ENCODE measurements at places on chromosomes 6 and 20.
A peak's percentile ranks its signal among the peaks of the same experiment; 100 is the strongest.

DNA sequence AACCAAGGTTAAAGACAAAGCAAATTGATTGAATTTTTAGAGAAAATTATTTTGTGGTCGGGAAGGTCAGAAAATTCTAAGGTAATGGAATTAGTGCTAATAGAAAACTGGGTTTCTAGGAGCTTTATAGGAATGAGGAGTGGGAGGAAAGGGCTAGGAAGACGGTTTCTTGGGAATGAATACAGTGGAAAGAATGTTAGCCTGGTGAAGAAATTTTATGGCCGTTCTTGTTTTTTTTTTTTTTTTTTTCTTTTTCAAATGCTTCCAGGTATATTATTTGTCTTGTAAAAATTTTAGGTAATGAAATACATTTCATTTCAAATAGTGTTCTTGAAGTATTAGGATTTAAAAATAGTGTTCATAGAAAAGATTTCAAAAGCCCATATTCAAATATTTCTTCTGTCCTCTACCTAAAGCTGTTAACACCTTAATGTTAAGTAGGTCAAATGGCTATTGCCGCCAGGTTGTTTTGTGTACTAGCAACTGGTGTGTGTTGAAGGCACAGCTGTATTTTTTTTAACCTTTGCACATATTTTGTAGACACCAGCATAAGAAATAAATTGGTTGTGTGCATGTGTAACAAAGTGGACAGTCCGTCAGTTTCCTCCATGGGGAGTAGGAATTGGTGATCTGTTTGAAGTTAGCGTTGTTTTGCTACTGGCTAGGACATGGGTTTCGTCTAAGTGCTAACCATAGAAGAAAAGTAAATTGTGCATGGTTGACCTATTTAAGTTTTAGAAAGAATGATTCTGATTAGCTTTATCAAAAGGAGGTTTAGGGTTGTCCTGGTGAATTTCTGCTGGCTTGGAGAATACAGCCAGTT is 32.3 kb downstream of the AFDN start:
- no peak for DNase-seq

DNA sequence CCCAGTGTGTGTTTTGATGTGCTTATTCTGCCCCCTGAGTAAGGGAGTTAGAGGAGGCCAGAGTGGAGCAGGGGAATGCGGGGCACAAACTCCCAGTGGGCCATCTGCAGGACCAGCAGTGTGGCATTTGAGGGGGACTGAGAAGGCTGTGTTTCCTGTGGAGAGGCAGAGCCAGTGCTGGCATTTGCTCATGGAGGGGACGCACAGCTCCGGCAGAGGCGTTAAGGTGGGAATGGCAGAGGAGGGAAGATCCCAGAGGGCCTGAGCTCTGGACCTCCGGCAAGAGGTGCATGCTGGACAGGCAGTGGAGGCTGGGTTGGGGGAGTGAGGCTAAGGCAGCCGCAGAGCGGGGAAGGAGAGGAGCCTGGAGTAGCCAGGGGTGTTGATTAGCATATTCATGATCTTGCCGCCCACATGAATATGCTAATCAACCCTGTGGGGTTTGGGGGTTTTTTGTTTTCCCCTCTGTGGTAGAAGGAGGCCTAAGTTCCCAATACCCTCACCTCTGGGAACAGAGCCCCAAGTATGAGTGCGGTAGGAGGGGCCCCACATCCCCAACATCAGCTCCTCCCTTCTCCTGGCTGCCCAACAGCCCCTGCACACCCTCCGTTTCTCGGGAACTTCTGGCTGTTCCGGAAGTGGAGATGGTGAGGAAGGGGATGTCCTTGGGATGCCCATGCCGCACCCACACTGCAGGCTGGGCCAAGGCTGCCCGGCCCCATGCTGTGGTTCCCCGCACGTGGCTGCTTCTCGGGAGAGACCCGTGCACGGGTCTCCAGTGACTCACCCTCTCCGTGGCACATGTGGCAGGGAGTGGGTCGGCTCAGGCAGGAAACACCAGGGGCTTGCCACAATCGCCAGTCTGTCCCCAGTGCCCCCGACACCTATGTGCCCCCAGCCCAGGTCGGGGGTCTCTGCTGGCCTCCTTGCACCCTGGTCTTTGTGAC is 33.8 kb downstream of the DLGAP4 start:
- peak; percentile 20 for DNase-seq

- no peak for DNase-seq
Observed at GRCh38 chr6:41690541-41691330, 44.7 kb downstream of the TFEB start.

- no peak for DNase-seq
Observed at GRCh38 chr6:12654514-12654913, 62.1 kb upstream of the PHACTR1 start.

- DNase-seq: no peak
Observed at GRCh38 chr6:45170309-45170708, 157.8 kb upstream of the RUNX2 start.

DNA sequence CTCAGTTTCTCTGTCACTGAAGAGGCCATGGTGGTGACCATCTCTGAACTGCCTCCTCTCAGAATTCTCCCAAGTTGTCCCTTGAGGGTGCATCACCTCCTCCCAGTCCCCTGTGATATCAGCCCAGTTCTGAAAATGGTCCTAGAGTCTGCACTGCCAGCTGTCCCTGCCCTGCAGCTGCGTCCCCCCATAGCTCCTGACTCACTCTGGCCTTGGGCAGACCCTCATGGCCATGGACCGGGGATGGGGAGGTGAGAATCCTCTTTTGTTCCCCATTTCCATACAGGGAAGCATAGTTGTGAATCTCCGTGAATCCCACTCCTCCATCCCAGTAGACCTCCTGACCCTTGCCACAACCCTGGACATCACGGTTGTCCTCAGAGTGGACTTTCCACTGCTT is 4.5 kb downstream of the ETV7 start:
- DNase-seq: no peak

GRCh38 chr6:43900916-43901732 is 131.1 kb downstream of the VEGFA start:
- no peak for DNase-seq

GRCh38 chr6:108737594-108738546 is 110.4 kb upstream of the ARMC2 start:
- peak; percentile 40 for DNase-seq

GRCh38 chr6:100774681-100775080 is 106.4 kb downstream of the ASCC3 start:
- DNase-seq: no peak

- DNase-seq: no peak
Observed at GRCh38 chr6:109186012-109186411, 90.7 kb downstream of the CEP57L1 start.

DNA sequence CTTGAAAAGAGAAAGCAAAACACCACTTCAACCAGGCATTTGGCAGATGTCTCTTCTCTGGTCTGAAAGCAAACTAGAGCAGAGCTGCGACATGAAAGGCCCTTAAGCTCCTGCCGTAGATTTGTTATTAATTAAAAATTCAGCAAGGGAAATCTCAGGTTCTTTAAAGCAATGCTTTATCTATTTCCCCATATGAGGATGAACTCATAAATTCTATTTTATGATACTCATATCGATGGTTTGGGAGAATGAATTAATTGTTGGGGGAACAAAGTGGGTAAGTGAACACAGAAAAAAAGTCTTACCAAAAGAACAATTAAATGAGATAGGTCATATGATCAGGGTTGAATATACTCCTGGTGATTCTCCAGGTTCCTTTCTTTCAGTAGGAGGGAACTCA is 464.7 kb upstream of the SLC35B3 start:
- DNase-seq: no peak

DNA sequence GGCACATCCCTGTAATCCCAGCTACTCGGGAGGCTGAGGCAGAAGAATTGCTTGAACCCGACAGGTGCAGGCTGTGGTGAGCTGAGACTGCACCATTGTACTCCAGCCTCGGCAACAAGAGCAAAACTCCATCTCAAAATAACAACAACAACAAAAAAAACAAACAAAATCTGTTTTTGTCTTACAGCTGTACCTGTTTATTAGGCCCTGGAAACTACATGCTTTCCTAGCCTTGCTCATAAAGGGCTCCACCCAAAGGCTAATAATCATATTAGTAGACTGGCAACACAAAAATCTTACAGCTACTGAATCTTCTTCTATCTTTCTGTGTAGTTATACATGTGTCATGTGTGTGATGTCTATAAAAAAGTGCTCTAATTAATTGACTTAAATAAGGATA is 503.9 kb upstream of the EYS start:
- DNase-seq: no peak

GRCh38 chr20:56391037-56391436 is 978 bp downstream of the AURKA start:
- DNase-seq: no peak

DNA sequence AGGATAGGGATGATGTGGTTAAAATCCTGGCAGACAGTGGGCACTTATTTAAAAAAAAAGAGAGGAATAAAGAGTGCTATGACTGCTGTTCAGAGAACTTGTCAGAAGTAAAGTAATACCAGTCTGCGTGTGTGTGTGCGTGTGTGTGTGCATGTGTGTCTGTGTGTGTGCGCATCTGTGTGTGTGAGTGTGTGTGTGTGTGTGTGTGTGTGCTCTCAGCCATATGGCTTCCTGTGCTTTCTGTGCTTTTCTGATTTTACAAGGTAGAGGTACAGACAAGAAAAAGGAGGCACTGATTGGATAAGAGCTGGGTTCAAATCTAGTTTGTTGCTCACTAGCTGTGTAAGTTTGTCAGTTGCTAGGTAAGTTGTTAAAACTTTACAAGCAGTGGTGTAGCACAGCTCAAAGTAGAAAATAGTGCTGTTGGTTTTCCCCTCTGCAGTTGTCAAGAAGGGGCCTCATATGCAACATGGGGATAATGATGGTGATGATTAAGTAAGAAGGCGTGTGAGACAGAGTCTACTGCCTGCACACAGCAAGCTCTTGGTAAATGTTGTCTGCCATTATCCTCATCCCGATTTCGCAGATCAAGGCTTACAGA is 155.3 kb upstream of the ZNF217 start:
- no peak for DNase-seq

DNA sequence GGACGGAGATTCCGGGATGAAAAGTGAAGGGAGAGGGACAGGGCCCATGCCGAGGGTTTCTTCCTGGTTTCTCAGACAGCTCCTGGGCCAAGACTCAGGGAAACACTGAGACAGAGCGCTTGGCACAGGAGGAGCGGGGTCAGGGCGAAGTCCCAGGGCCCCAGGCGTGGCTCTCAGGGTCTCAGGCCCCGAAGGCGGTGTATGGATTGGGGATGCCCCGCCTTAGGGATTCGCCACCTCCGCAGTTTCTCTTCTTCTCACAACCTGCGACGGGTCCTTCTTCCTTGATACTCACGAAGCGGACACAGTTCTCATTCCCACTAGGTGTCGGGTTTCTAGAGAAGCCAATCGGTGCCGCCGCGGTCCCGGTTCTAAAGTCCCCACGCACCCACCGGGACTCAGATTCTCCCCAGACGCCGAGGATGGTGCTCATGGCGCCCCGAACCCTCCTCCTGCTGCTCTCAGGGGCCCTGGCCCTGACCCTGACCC is 55.0 kb upstream of the HLA-A start:
- DNase-seq: no peak

DNA sequence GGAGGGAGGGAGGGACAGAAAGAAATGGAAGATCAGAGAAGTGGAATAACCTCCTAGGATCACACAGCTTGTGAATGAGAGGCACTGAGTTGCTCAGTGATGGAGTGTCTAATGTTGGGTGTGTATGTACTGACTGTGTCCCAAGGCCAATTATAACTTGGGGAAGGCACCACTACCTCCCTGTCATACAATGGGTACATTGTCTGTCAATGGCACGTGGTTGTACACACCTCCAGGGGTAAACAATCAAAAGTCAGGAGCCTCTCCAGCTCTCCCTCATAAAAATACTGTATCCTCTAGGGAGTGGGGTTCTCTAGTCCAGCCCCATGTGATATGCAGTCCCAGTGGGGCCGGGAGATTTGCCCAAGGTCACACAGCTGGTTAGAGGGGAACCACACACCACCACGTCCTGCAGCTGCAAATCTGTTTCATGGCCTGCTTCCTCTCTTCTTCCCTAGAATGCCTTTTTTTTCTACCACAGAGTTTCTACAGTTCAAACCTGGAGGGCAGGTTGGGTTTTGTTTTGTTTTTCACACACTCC is 112.5 kb downstream of the SNX5 start:
- no peak for DNase-seq
